ENCODE measurements at places on chromosomes 3 and 15.
A peak's percentile ranks its signal among the peaks of the same experiment; 100 is the strongest.

DNA sequence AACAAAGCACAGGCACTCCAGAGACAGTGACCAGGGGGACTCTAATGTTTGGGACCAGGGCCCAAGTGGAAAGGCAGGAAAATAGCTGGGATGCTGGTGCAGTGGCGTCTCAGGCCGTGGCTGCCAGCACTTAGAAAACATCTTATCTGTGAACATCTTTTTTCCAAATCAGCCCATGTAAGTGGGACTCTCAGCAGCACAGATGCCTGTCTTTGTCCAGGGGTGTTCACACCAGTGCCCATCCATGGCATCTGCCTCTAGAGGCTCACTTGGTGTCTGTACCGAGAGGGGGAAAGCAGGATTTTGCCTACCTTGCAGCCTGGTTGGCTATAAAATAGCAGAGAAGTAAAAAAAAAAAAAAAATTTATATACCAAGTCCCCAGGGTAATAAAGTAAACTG, 26.7 kb downstream of the SLC12A8 start:
- DNase-seq: no peak

DNA sequence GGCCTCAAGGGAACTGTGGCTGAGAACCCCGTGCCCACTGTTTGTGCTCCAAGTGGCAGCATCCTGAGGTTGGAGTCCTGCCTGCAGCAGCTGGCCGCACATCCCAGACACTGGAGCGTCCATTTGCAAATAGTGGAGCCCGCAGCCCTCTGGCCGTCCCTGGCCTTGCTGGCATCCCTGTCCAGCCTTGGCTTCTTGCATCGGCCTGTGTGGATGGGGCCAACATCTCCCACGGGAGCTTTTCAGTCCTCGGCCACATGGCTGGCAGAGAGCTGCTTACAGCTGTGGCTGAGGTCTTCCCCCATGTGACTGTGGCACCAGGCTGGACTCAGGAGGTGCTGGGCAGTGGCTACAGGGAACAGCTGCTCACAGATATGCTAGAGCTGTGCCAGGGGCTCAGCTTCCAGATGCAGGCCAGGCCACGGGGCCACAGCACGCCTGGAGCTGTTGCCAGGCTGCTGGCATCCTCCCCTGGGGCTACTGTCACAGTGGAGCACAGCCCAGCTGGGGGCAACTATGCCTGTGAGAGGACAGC, 71.2 kb downstream of the FAM43A start:
- peak; percentile 53 for DNase-seq

- DNase-seq: no peak
These were observed 18.7 kb upstream of the PTPN9 start for GRCh38 chr15:75597667-75598341.

- DNase-seq: no peak
These were observed 102.9 kb upstream of the KCNAB1 start for GRCh38 chr3:156017352-156018030.

DNA sequence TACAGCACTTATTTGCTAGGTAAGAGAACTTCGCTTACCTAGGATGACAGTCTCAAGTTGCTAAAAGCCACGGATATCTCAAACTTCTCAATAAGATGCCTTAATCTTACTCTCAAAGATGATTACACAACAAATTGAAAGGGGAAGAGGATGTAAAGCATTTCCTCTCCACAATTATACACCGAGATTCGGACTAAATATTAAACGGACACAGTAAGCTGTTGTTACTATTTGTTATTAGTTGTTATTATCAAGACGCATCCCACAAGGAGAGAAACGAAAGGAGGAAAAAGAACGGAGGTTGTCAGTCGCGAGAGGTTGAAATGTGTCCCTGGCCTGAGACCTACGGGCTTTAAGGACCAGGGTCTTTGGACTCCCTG, 660 bp downstream of the ZNF106 start:
- DNase-seq: peak; percentile 39

DNA sequence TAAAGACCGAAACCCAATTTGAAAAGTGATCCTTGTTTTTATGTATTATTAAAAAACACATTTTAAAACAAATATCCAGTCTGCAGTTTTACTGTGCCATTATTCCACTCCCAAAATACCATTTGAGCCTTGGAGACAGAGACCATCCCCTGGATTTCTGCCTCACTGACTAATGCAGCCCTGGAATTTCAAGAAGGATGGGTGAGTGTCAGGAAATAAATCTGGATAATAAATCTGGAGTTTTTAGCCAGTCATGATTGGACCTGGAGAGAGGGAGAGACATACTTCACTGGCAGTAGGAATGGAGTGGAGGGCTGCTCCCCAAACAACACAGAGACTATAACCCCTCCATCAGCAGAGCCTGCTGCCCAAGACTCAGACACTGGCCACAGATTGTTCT, 123.3 kb downstream of the MYLK start:
- no peak for DNase-seq
